GM19239 (cell line): ENCODE measurements at places on chromosomes 1 and 21.

- DNase-seq = no peak
Measured at GRCh38 chr1:151058692-151059091, 730 bp downstream of the CDC42SE1 start.

DNA sequence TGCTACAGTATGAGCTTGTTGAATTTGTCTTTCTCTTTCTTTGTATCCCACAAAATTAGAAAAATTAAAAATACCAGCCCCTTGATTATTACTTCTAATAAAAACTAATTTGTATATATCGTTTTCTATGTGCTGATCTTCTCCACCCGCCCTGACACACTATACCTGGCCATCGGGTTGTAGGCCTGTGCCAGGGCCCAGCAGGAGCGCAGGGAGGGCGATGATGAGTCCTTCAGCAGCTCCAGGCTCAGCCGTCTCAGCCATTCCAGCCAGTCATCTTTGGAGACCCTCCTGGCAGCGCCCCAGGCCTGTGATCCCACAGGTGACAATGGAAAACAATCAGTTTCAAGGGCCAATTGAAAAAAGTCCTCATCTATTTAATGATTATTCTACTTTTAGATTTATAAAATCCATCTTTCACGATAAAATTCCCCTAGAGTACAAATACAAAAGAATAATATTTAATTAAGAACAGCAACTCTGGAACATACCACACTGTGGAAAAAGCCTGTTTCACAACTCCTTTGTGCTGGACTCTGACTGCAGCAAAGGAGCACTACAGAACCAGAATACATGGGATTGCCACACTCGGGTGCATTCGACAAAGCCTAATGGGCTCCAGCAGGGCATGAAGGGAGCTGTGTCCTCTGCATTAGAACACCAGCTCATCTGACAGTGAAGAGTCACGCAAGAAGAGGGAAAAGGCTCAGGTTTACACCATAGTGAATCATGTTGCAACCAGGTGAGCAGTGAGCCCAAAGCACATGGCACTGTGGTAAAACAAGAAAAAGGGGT lies 15.4 kb downstream of the ANGPTL7 start:
- no peak for DNase-seq

GRCh38 chr1:63968663-63969440 lies 195.0 kb downstream of the ROR1 start:
- no peak for DNase-seq

- no peak for DNase-seq
Measured at GRCh38 chr1:238962941-238963340, 423.4 kb upstream of the CHRM3 start.

DNA sequence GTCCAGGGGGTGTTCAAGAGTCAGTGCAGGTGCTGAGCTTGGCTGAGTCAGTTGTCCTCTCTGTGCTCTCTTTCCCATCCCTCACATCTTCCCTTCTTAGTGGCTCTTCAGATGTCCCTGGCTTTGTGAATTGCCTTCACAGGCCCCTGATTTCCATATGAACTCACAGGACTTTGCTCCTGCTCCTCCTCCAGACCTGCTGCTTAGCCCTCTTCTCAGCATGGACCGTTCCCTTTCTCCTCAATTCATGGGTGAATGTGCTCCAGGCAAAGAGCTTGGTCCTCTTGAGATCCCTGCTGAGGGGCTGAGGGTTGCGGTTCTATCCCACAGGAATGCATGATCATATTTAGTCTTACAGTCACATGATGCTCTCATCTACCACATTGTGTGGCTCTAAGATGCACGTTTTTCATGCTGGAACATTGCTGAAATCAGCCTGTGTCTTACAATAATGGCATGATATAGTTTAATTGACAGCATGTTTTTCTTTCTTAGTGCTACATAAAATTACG lies 30.5 kb downstream of the CACNA1E start:
- DNase-seq = no peak

DNA sequence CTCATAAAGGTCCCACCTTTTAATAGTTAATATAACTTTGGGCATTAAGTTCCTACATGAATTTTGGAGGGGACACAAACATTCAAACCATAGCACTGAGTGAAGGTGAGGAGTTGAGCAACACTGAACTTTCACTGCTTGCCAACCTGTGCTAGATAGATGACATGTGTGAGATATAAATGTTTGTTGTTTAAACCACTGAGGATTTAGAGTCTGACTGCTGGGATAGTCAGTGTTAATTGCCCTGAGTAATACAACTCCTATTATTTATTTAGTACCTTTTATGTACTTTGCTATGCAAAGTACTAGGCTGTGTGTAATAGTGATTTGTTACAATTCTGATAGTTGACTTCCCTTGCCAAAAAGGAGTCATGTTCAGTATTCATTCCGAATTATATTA lies 32.4 kb upstream of the SLC16A1 start:
- DNase-seq = no peak

GRCh38 chr1:16147156-16147926 lies 8.5 kb downstream of the EPHA2 start:
- DNase-seq = no peak

DNA sequence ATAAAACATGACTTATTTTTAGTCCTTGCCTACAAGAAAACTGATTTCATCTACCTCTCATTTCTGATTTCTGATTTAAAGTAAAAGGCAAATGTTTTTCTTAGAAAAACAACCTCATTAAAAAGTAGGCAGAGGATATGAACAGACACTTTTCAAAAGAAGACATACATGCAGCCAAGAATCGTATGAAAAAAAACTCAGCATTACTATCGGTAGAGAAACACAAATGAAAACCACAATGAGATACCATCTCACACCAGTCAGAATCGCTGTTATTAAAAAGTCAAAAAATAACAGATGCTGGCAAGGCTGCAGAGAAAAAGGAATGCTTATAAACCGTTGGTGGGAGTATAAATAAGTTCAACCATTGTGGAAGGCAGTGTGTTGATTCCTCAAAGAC lies 16.2 kb downstream of the ODR4 start:
- no peak for DNase-seq

DNA sequence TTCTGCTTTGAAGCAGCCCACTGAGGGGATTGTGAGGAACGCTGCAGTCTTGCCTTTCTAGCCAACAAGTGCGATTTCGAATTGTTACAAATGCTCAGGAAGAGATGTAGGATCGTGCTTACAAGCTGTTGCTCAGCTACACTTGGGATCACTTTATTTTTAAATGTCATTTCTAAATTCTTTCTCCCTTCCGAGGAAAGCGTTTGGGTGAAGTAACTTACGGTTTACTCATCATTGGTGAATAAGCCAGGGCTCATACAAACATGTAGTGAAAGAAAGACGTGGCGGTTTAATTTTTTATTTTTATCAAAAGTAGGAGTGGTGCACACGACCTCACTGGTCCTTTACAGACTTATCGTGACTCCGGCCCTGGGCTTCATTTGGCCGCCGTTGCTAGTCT lies 386.6 kb downstream of the KIF26B start:
- no peak for DNase-seq

DNA sequence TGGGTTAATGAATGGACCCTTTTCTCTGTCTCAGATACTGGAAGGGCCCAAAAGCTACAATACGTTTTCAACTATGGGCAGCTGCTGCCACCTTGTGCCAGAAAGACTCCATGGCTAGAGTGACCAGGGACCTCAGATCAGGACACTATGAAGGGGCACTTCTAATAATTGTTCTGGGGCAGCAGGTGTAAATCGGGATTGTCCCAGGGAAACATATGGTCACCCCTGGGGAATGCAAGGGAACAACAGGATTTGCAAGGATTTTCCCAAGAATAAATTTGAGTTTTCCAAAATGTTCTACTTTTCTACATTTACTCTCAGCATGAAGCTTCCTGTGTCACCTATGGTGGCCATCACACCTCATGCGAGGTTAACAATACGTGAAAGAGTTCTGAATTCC lies 12.0 kb upstream of the FCAMR start:
- peak; percentile 49 for DNase-seq

GRCh38 chr1:171421413-171422020 lies 63.8 kb upstream of the PRRC2C start:
- no peak for DNase-seq

- no peak for DNase-seq
Measured at GRCh38 chr1:23529146-23530086, 1.6 kb downstream of the E2F2 start.

DNA sequence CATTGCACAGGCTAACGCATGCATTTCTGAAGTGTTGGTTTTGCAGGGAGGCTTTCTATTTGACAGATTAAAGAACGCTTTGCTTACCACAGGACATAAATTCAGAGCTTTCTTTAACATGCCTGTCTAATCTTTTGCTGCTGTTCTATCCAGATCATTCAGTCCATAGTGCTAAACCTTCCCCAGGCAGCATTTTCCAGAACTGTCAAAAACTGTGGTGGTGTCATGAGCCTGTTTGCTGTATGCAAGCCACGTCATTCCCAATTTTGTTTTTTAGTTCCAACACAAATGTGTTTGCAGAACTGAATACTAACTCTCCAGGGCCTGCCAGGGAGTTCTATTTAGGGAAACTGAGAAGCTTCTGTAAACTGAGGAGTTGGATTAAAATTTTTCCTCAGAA lies 390.5 kb upstream of the LYPLAL1 start:
- no peak for DNase-seq

DNA sequence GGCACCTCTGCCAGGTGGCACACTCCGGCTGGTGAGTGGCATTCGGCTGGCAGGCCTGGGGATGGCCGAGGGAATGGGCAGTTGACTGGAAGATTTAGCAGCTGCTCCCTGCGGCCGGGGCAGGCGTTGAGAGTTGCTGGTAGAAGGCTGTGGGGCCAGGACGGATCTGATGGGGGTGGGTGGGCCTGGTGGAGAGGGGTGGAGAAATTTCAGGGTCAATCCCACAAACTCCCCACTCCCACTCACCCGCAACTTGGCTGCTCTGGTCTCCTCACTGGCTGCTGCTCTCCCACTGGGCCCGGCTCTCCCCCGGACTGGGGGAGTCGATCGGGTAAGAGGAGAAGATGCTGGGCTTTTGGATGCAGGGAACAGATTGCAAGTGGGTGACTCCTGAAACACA lies 2.1 kb downstream of the PSRC1 start:
- DNase-seq = no peak

DNA sequence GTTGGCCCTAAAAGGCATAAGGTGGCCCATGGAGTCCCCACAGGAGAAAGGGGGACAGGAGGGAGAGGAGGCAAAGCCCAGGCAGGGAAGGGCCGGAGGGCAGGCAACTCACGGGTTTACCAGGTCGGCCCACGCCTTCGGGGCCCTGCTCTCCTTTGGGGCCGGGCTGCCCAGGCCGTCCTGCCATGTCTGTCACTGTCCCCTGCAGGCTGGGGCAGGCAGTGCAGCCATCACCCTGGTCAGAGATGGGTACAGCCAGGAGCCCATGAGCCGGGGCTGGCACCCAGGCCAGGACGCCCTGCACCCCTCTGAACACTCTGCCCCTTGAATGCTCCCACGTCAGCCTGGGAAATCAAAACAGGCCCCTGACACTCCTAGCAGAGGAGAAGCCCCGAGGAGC lies 19.8 kb downstream of the COL16A1 start:
- DNase-seq = no peak

- no peak for DNase-seq
Measured at GRCh38 chr1:17904290-17904689, 149.2 kb downstream of the ACTL8 start.

DNA sequence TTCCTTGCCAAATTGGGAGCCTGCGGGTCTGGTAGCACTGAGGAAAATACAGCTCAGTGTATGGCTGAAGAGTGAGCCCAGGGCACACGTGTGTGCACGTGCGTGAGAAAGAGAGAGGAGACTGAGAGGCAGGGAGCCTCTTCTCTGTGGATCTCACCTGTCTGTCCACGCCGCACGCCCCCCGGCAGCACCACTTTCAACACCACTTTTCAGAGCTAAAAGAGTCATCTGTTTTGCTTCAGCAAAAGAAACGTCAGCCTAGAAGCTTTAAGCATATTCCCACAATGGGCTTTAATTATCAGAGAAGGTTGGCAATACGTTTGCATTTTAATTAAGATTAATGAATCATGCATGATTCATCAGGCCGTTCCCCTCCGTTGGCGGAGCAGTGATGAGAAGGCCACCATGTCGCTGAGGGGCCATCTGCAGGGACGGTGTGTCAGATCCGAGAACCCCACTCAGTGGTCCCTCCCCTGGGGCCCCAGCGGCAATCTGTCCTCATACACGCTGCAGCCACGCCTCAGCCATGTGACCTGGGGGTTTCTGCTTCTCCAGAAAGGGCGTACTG lies 56.8 kb downstream of the SIK1 start:
- DNase-seq = no peak

DNA sequence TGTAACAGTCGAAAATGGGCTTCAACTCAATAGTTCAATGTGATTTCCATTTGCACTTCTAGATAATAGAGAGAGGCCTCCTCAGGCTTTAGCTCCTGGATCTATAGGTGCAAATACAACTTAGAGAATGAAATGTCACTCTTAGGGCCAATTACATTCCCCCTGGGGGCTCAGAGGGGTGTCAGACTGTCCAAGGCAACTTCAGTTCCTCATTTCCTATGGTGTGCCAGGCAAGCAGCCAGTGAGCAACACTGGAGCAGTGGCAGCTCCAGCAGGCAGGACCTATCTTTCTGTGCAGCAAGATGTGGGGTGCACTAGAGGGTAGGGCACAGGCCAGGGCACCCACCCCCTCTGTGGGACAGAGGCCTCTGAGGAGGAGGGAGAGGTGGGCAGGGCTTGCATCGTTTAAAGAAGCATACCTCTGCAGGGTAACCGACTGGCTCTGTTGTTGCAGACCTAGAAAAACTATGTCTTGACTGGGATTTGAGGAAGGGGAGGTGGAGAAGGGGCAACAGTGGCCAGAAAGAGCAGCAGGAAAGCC lies 97.3 kb downstream of the SUSD4 start:
- no peak for DNase-seq
